ENCODE measurements at places on chromosomes 12 and 14. TPM values are rescaled to one million over a fixed set of nuclear protein-coding genes. Genes with fewer than 3 reads are reported as not detected.
A peak's percentile ranks its signal among the peaks of the same experiment; 100 is the strongest.

The ENDOU gene
- total RNA-seq = not detected

DNA sequence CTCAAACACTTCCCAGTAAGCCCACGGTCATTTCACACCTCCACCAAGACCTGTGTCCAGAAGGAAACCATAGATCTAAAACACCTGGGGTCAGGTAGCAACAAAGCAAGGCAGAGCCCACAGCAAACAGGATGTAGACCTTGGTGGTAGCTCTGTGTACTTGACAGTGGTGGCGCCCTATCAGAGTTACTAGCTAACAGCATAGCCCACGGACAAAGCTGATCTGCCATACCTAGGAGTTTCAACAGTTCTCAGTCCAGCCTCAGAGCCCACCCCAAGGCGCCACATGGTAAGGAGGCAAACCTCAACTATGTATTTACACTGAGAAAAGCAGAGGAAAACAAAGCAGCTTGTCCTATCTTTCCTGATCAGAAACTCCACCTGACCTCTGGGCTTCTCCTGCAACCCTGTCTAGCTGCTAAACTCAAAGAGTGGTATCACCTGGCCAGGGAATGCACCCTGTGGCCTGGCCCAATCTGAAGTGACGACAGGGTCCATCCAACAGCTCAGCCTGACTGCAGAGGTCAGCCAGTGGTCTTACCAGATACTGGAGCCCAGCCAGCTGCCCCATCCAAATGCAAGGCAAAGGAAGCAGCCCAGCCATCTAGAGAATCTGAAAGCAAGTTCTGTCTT, 46.3 kb downstream of the STON2 start:
- DNase-seq = no peak

DNA sequence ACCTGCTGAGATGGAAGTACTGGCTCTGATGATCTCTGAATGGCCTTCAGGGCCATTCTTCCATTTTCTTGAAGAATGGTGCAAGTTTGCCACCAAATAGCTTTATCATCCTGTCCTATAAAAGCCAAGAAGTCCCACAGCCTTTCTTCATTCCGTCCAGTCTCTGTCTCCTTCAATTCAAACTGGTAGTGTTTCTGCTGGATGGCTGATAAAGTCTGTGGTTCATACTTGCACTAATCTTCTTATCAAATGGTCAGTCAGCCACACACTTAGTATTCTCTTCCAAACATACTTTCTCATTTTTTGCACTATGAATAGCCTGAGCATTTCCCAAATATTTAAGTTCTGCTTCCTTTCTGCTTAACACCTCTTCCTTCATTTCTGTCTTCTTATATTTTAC, 39.4 kb upstream of the BEGAIN start:
- DNase-seq = no peak

GRCh38 chr12:131919366-131920156, 9.5 kb upstream of the PUS1 start:
- DNase-seq = peak; percentile 64

DNA sequence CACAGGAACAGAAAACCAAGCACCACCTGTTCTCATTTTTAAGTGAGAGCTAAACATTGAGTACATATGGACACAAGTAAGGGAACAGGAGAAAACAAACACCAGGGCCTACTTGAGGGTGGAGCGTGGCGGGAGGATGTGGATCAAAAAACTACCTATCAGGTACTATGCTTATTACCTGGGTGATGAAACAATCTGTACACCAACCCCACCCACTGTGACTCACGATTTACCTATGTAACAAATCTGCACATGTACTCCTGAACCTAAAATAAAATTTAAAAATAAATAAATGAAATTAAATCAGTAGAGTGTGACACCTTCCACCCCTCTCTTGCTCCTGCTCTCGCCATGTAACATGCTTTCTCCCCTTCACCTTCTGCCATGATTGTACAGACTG, 615.5 kb downstream of the RPL10L start:
- no peak for DNase-seq

The RILPL2 gene
- 0.45 TPM for total RNA-seq

DNA sequence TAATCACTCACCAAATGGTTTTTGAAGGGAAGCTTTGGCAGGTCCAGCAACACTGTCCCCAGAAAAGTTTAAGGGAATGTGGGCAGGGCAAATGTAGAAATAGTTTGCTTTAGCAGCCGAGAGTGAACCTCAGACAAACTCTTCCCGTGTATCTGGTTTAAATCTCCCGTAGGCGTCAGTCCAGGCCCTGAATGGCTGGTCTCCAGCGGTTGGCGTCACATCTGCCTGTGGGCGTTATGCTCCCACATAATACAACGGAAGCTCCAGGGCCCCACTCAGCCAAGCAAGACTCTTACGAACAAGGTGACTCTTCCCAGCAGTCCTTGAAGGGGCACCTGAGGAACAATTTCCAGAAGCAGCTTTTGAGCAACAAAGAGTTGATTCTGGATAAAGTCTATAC, 942 bp downstream of the ZC2HC1C start:
- no peak for DNase-seq

DNA sequence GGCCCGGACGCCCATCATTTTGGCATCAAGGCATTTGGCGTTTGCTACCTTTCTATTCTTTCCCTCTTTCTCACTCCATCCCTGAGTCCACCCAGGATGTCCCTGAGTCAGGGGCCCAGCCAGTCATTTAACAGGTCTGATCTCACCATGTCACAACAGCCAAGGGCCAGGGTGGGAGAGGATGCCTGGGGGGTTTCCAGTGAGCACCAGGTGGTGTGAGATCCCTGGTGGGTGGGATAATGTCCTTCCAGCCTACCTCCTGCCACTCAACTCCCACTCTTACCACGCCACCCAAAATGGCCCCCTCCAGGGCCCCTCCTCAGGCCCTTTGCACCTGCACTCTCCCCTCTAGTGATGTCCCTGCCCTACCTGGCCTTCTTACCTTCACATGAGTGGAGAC, 310.8 kb downstream of the BCL11B start:
- peak; percentile 8 for DNase-seq

DNA sequence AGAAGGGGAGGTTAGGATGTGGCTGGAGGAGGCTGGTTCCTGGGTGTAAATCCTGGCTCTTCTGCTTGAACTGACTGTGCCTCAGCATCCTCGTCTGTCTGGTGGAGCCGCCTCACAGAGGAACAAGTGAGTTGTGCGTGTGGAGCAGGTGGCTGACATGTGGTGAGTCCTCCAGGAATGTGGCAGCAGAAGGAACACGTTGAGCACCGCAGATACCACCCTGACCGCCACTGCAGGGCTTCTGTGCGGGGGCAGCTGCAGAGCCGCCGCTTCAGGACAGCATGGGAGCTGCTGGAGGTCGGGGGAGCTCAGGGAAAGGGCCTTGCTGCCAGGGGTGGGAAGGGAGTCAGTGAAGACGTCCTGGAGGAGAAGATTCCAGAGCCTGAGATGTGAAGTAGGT, 48.9 kb downstream of the TRAF3 start:
- peak; percentile 43 for DNase-seq

DNA sequence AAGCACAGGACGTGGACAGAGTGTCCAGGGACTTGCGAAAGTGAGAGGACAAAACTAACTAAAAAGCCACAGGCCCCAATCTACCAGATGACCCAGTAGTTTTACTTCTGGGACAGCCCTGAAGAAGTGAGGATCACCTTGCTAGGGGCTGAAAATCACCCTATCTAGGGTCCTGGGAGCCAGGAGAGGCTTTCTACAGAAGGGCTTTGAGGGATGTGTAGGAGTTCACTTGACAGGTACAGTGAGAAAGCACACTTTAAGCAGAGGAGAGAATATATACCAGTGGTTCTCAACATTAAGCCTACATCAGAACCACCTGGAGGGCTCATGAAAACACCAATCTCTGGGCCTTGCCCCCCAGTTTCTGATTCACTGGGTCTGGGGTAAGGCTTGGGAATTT, 60.8 kb downstream of the ZNF664 start:
- DNase-seq = no peak

DNA sequence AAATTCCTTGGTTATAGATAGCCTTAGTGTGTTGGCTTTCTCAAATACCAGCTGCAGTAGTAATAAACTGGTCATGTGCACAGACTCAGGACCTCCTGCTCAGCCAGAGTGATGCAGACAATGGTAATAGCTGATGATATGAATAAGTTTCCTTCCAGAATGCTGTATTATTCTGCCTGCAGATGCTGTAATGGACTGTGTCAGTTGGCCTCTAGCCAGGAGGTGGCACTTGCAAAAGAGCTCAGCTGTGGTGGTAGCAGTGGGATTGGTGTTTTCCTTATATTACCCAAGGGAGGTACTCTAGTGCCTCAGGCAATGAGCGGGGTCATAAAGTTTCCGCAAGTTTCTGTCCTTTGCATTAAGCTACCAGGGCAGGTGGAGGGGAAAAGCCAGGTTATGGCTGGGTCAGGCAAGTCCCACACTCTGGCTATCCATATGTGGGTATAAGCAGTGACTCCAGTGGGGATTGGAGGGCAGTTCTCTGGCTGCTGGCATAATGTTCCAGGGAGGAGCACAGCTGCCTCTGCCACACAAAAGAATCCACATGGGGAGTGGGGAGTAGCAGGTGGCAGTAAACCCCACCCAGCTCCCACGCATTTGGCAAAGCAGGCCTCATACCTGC, 14.0 kb upstream of the MUCL1 start:
- DNase-seq = no peak

The TAS2R30 gene
- total RNA-seq = 1.8 TPM

The MYF5 gene
- total RNA-seq = not detected

The SSTR1 gene
- 10.8 TPM for total RNA-seq

The TAS2R7 gene
- not detected for total RNA-seq

GRCh38 chr14:41071351-41071750, 535.3 kb upstream of the LRFN5 start:
- DNase-seq = no peak

The KRT75 gene
- total RNA-seq = not detected

DNA sequence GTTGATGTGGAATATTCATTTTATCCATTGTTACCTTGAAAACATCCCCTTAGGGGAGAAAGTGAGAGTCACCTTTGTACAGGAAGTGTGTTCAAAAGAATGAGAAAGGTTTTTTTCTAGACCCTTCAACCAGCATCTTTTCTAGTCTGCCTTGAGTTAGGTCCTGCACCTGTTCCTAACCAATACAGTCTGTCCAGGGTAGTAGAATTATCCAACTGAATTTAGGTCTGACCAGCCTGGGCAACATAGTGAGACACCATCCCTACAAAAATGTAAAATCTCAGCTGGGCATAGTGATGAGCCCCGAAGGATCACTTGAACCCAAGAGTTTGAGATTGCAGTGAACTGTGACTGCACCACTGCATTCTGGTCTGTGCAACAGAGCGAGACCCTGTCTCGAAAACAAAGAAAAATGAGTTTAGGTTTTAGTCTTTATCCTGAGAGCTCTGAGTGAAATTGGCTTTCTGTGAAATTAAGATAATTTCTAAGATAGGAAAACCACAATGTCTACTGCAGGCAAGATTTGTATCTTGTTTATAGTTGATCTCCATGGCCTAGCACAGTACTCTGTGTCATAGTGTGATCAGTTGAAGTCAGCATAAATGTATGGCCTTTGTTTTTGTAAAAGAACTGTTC, 25.2 kb downstream of the ARHGAP5 start:
- no peak for DNase-seq

DNA sequence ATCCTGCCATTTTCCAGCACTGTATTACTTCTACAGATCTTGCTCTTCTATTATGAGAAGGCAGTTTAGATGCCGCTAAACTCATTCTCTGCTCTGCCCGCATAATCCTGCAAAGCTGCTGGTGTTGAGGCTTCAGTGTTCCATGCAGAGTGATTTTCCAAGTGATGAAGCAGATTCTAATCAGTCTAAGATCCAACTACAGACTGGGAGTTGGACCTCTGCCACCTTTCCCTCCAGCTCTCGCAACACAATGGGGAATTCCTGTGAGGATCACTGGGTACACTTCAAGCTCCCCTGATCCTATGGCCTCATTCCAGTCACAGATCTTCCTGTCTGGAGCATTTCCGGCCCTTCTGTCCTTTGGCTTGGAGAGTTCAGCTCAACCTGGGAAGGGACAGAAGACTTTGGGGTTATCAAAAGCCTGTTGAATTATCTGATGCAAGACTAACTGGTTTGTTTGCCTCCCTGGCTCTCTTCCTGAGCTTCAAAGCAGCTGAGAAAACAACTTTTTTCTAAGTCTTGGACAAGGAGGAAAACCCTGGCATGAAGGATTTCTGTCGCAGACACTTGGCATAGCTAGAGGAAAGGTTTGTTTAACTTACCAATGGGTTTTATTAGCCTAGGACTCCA, 333.9 kb downstream of the ZFP36L1 start:
- peak; percentile 25 for DNase-seq

GRCh38 chr12:133235401-133236112, at the start of gene ANHX:
Gene ANHX, minus strand, starts transcription at chr12:133235877. Its CDS starts 1,521 bp downstream, at chr12:133234356.
- DNase-seq = peak; percentile 54

DNA sequence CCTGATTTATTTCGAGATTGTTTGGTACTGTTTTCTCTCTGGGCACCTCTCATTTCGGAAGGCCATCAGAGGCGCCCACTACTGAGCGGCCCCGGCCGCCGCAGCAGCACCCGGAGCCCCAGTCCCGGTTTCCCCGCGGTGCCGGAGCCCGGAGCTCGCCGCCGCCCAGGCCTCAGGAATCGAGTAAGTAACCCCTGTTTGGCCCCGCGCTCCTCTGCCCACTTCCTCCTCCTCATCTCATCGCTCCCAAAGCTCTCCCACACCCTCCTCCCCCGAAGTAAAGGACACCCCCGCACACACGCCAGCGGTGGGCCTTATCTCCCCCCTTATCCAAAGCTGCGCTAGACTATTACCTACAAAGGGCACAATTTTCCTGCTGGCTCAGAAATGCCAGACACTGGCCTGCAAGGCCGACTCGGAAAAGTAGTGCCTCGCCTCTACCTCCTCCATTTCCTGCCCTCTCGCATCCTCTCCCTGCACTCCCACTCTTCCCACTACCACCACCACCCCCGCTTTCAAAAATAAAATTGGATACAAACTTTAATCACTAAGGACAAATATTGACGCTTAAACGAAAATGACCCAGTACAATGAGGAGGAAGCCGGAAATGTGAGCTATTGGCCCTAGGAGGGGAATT, 637 bp upstream of the FOXG1 start:
- DNase-seq = peak; percentile 76

- no peak for DNase-seq
Measured at GRCh38 chr12:118582863-118583262, 206.5 kb downstream of the SUDS3 start.

The TGM1 gene
- 0.21 TPM for total RNA-seq
